ENCODE measurements at places on chromosomes 6 and 20.
A peak's percentile ranks its signal among the peaks of the same experiment; 100 is the strongest.

DNA sequence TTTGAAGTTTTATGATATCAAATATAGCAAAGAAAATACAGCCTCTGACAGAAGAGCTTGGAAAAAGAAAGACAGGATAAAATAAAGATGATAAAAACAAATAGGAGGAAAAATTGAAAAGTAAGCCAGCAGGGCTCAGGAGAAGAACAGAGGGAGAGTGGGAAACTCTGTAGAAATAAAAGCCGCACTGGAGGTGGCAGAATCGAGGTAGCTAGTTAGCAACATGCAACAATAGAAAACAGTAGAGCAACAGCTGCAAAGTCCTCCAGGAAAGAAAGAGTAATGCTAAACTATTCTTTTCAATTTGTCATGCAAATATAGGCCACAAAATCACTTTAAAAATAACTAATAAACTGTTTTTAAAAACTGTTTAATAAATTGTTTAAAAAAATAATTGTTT, 28.8 kb downstream of the HBS1L start:
- DNase-seq = no peak

- no peak for DNase-seq
These were observed 188.3 kb upstream of the ZFP64 start for GRCh38 chr20:52379723-52380336.

DNA sequence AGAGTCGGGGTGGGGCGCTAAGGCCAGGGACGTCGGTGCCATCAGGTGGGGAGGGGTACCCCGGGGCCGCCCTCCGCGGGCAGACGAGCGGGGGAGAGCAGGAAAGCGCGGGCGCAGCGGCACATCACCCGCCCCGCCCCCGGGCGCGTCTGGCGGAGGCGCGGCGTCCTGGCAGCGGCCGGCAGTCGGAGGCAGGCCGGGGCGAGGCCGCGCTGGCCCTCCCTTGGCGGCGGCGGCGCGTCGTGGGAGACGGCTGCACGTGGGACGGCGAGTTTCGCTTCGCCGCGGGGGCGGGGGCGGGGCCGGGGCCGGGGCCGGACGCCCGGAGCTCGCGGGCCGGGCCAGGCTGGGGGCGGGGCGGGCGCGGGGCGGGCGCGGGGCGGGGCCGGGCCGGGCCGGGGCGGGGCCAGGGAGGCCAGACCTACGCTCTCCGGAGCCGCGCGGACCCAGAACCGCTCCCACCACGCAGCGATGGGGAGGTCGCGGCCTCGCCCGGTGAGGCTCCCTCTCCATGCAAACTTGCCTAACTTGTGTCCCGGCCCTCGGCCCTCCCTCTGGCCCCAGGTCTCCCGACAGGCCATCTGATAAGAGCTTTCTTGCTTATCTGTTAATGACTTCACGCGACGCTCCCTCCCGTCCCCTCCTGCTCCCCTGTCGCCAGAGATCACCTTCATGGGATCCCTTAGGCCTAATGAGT, 12.5 kb downstream of the ITPR3 start:
- peak; percentile 41 for DNase-seq

DNA sequence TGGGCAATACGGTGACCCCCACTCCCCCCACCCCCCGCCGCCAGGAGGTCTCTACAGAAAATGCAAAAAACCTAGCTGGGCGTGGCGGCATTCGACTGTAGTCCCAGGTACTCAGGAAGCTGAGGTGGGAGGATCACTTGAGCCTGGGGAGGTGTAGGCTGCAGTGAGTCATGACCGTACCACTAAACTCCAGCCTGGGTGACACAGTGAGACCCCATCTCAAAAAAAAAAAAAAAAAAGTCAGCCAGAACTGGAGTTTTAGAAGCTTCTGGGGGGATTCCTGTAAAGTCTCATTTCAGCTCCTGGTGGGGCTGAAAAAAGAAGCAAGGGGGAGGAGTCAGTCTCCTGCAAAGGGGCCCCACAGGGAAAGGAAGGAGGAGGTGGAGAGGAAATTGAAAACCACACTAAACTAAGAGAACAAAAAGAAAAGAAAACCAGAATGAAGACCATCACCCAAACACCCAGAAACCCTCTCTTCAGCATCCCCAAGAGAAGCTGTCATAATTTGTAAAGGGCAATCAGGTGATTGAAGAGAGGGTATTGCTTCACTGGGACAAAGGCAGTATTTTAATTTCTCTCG, 50.4 kb downstream of the NOL4L start:
- no peak for DNase-seq

GRCh38 chr6:54014440-54014839, 96.8 kb upstream of the MLIP start:
- DNase-seq = no peak

DNA sequence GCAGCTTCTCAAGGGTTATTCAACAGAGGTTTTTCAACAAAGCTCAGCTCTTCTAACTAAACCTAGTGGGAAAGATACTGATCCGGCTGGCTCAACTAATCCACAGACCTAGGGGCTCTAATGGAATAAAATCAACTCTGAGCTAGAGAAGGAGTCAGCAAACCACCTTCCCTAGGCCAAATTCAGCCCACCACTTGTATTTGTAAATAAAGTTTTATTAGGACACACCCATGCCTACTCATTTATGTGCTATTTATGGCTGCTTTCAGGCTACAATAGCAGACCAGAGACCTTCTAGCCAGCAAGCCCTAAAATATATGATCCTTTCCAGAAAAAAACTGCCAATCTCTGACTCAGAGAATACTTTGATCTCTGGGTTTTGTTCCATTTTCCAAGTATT, 6.0 kb upstream of the RAB22A start:
- DNase-seq = no peak

DNA sequence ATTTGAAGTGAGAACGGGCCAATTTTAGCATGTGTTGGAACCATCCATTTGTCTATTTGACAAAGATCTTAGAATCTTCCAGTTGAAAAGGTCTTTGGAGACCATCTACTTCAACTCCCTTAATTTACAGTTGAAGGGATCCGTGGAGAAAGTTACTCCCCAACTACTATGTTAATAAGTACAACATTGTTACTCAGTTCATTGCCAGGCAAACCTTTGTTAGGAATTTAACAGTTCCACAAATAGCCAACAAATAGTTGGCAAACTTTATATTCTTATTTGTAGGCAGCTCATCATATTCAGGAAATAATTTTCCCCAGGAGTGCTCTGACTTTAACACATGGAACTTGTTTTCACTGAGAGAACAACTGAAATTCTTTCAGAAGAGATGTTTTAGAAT, 81.0 kb upstream of the FLRT3 start:
- no peak for DNase-seq

GRCh38 chr6:70257768-70258273, 45.1 kb downstream of the COL9A1 start:
- DNase-seq = no peak

GRCh38 chr20:51389543-51390264, 152.8 kb downstream of the NFATC2 start:
- DNase-seq = no peak

- no peak for DNase-seq
These were observed 491.1 kb downstream of the UTRN start for GRCh38 chr6:144776031-144776819.

GRCh38 chr6:127291495-127291894, 24.8 kb downstream of the RNF146 start:
- no peak for DNase-seq

Data from head of caudate nucleus (tissue), 42 donors.